ENCODE measurements at places on chromosomes 2 and 18.

DNA sequence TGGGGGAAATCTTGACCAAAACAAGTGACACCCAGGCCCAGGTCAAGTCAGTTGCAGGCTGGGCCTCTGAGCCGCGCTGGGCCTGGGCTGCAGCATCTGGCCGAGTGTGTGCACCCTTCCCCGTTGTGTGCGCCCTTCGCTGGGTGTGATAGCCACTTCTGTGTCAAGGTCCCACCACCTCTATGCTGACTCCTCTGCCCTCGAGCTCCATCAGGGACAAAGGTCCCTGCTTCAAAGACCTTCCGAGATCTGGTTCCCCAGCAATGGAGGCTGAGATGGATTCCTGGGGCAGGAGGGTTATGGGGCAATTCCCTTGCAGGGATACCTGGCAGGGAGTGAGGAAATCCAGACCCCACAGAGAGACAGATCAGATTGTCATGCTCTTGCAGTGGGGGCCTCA lies 93.6 kb downstream of the PIEZO2 start:
- DNase-seq = no peak

GRCh38 chr2:154130821-154131220 lies 259.1 kb downstream of the GALNT13 start:
- no peak for DNase-seq

DNA sequence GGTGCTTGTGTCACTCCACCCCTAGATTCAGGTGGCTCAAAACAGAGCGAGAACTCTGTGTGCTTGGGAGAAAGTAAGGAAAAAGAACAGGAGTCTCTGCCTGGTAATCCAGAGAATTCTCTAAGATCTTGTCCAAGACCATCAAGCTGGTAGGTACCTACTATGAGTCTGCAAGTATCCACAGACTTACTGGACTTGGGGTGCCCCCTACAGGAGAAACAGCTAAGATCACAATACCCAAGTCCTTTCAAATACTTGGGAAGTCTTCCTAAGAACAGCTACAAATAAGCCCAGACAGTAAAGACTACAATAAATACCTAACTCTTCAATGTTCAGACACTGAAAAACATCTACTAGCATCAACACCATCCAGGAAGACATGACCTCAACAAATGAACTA lies 1143.6 kb upstream of the ACVR2A start:
- no peak for DNase-seq

- DNase-seq = no peak
Observed at GRCh38 chr18:24710474-24710873, 250.0 kb downstream of the HRH4 start.

DNA sequence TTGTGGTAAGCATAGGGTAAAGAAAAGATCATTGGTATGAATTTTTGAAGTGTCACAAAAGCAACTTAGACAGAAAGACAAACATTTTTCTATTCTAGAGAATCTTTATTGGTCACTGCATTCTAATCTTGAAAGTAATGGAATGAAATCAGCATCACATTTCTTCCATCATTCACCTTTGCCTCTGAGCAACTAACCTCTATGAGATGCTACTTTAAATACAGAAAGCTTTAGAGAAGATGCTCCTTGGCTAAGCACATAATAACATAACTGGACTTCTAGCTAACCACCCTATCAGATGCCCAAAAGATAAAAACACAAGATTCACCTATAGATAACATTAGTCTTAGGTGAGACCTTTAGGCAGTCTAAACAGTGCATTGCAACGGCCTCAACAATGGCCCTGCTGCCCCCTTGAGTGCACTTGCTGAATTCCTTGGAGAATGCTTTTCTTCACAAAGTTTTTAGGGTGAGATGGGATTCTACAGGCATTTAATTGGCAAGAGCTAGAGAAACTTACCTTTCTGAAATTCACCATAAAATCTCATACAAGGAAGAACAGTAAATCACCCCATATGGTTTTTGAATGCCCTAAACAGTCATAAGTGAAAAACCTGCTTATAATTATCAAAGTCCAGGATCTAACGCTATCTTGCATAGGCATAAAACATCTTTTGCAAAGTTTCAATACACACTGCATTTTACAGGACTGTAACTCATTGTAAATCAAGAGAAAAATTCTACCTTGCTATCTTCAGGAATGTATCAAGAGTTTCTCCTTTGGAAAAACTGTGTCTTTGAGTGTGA lies 791.3 kb upstream of the CHAC2 start:
- DNase-seq = no peak

DNA sequence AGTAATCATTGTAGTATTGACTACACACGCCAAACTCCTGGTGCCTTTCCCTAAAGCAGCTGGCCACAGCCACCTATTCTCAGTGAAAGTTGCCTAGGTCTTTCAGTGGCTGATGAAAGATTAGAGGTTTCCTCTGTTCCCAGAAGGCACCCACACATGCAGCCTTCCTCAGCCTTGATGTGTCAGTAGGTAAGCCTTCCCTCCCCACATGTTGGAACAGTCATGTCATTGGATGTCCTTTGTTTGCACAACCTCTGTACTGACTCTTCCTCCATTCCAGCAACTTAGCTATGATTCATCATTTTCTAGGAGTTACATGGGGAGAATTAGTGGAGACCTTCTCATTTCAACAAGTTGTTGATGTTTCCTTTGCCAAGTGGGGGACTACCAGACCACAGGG lies 630.8 kb upstream of the SLC39A10 start:
- no peak for DNase-seq

GRCh38 chr2:99205491-99205890 lies 24.5 kb downstream of the MRPL30 start:
- no peak for DNase-seq

DNA sequence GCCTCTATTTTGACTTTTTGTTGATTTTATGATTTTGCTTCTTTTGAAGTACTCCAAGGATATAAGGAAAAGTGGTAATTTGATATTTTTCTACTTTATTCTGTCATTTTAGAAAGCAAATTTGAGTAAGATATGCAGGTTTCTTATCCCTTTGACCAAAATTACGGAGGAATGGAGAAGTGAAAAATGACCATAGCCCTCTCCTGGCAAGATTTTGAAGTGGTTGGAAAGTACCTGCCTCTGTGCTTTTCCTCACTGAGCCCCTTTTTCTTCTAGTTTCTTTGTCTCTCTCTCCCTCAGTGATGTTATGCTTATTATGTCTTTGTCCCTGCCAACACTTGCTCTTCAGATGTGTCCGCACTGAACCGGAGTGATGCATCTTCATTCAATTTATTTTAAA lies 898.1 kb downstream of the EPHA4 start:
- DNase-seq = no peak

- no peak for DNase-seq
Observed at GRCh38 chr2:56380861-56381260, 197.1 kb downstream of the CCDC85A start.

GRCh38 chr18:10010611-10011015 lies 96.8 kb downstream of the VAPA start:
- no peak for DNase-seq

- peak; percentile 33 for DNase-seq
Observed at GRCh38 chr18:58314284-58314683, 270.3 kb downstream of the NEDD4L start.

GRCh38 chr2:234494361-234495250 lies 2.3 kb downstream of the ARL4C start:
- DNase-seq = no peak

GRCh38 chr2:147099845-147100244 lies 745.0 kb upstream of the ACVR2A start:
- no peak for DNase-seq

DNA sequence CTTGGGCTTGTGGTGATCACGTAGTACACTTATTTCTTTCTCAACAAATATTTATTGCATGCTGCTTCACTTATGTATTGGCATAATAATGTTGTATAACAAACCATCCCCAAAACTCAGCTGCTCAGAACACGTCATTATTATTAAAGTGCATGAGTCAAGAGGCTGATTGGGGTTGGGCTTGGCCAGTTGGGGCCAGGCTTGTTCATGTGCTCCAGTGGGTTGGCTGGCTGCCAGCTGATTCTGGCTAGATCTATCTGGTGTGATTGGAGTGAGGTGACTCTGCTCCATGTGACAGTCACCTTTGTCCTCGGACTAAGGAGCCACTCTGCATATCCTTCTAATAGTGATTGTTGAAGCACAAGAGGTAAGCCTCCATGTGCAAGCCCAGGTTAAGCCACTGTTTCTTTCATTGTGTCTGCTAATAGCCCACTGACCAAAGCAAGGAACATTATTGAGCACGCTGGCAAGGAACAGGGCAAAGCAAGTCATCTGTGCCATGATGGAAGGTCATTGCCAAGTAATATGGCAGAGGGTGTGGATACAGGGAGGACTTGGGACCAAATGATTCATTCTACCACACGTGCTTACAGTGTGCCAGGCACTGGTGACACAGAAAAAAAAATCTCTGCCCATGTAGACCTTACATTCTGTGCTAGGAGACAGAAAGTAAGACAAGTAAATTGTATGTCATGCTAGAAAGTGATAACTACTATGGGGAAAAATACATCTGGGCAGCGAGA lies 63.3 kb upstream of the TMEM182 start:
- DNase-seq = no peak

DNA sequence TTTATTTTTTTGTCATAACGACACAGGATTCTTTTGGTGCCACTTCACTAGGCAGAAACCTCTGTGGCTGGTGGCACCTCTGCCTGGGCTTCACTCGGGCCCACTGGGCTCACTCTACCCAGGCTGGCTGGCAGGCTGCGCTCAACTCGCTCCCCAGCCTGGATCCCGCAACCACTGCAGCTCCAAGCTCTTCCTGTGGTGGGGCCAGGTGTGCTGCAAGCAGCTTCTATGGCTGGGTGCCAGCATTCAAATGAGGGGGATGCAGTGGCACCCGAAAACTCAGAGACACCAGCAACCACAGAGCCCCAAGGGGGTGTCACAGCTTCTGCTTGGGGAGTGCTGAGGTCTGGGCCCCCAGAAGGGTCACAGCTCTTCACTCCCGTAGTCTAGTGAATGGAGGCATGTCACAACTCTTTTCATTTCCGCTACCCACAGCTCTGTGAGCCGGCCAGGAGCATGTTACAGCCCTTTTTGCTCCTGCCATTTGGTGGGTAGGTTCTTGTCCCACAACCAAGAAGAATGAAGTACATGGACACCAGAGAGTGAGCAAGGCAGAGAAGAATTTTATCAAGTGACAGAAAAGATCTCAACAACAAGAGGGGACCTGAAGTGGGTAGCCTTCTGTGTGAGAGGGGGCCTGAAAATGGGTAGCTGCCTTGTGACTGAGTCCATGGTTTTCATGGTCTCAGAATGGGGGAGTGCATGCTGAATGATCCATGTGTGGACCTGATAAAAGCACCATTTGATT lies 170.1 kb downstream of the UBR3 start:
- no peak for DNase-seq

GRCh38 chr2:214169736-214170135 lies 241.1 kb upstream of the VWC2L start:
- DNase-seq = no peak

GRCh38 chr18:79596446-79597175 lies 83.0 kb upstream of the CTDP1 start:
- no peak for DNase-seq

DNA sequence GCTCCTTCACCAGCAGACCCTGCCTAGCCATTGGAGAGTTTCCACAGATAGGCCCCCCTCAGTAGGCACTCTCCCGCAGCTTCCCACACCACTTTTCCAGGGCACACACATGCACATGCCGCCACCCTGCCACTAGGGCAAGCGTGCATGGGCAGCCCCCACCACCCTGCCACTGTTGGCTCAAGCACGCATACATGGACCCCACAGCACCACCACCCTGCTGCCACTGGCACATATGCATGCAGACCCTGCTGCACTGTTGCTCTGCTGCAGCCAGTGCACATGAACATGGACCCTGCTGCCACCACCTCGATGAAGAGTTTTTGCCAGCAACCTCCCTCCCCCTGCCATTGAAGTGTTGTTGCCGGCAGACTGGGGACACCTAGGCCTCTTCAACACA lies 154.9 kb downstream of the FTCDNL1 start:
- DNase-seq = no peak

- DNase-seq = no peak
Observed at GRCh38 chr2:145597006-145597405, 1077.1 kb upstream of the ZEB2 start.

- peak; percentile 22 for DNase-seq
Observed at GRCh38 chr2:85053802-85054201, 79.4 kb upstream of the TCF7L1 start.

- no peak for DNase-seq
Observed at GRCh38 chr2:9135822-9136558, 70.6 kb upstream of the ASAP2 start.

GRCh38 chr2:19114126-19114525 lies 244.3 kb downstream of the OSR1 start:
- no peak for DNase-seq

- no peak for DNase-seq
Observed at GRCh38 chr2:173966274-173967098, 1.3 kb upstream of the SP3 start.

GRCh38 chr2:64640153-64641044 lies 13.3 kb downstream of the SERTAD2 start:
- DNase-seq = no peak

DNA sequence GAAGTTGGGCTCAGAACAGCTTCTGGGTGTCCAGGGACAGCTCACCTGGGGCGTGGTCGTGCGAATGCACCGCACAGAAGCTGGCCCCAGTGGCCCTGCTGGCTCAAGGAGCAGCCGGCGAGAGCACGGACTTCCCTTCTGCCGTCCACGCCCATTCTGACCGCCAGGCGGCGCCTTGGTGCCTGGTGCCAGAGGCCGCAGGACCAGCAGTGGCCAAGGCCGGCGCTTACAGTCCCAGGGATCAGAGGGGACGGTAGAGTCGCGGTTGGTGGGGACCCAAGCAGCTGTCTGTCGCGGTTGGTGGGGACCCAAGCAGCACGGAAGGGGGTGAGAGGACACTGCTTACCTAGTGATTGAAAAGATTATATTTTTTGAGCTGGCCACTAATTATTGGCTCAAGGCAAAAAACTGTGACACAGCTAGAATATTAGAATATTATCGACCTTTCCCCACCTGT lies 25.7 kb downstream of the NPPC start:
- DNase-seq = peak; percentile 53

DNA sequence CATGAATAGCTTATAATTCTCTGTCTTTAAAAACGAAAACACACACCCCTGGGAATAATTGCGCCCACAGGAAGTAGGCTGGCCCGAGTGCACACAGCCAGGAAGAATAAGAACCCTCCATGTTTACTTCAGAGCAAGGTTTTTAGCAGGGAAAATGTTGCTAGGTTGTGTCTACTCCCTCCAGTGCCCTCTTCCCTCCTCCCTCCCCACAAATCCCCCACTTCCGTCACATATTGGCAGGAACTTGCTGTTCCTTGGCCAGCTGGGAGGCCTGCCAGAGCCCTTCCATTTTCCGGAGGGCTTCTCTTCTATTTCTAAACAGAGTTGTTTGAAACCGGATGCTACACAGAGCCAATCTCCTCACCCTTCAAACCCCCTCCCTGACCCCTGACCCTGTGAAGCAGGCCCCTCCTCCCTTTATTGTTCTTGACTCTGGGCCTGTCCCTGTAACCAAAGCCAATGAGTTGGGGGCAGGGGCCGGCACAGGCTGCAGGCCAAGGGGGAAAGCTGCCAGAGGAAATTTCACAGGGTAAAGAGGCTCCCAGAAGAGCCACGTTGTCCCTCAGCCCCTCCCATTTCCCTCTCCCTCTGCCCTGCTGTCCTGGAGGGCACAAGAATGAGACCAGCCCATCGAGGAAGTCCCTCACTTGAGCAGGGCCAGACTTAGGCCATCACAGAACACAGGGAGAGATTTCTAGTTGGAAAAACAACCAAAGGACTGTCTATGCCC lies 49.8 kb upstream of the LGALSL start:
- DNase-seq = no peak

GRCh38 chr2:32355976-32356680 lies 695 bp upstream of the BIRC6 start:
- DNase-seq = no peak

GRCh38 chr2:98502556-98503335 lies 58.1 kb downstream of the INPP4A start:
- DNase-seq = no peak

- DNase-seq = no peak
Observed at GRCh38 chr18:54183390-54183789, 41.1 kb downstream of the MBD2 start.
